ENCODE measurements at places on chromosomes 11 and 22.

DNA sequence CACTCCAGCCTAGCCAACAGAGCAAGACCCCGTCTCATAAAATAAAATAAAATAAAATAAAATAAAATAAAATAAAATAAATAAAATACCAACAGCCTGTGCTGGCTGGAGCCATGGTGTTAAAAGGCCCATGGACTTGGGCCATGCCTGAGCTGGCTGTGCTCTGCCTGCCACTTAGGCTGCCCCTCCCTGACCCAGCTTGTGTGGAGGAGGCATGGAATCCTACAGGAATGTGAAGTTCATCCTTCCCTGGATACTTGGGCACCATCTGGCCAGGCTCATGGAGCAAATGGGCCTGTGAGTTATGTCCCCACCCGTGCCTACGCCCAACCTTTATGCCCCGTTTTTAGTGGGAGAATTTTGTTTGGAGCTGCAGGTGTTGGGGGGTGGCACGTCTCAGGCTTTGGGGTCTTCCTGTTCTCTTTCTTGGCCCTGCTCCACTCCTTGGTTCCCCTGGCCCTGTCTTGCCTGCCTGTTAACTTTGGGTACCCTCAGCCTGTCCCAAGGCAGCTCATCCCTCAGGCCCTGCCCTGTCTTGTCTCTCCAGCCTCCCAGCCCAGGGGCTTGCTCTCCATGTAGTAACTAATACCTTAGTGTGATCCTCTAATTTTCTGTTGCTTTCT, 51.3 kb downstream of the BCR start:
- no peak for DNase-seq

GRCh38 chr11:111229604-111230003, 15.9 kb upstream of the POU2AF2 start:
- DNase-seq: no peak

- DNase-seq: no peak
Observed at GRCh38 chr11:83471831-83472727, 185.9 kb upstream of the CCDC90B start.

- peak; percentile 60 for DNase-seq
Observed at GRCh38 chr11:1873048-1873812, 18.5 kb downstream of the PRR33 start.

GRCh38 chr11:117815262-117815803, 9.2 kb downstream of the FXYD2 start:
- DNase-seq: no peak

GRCh38 chr11:92278791-92279433, 54.3 kb downstream of the FAT3 start:
- DNase-seq: no peak

- no peak for DNase-seq
Observed at GRCh38 chr11:1436468-1437039, 46.8 kb downstream of the BRSK2 start.

DNA sequence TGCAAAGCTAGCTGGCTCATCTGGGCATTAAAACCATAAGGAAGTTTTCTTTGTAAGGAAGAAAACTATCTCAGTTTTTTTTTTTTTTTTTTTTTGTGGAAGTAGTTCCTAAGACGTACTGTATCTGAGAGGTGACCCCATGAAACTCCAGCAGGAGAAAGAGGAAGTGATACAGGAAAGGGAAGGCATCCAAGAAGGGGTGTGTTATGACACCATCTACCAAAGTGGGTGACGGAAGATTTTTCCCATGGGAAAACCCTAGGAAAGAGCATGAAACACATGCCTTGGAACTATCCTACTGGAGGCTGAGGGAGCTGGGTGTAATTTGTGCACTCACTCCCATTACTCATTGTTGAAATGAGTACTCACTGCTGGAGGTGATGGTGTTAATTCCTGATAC, 63.8 kb upstream of the ARHGAP20 start:
- DNase-seq: peak; percentile 20

- no peak for DNase-seq
Observed at GRCh38 chr22:22887621-22888503, at the start of gene IGLL5. Gene IGLL5, plus strand, starts transcription at chr22:22887816. Its CDS starts 238 bp downstream, at chr22:22888054.

DNA sequence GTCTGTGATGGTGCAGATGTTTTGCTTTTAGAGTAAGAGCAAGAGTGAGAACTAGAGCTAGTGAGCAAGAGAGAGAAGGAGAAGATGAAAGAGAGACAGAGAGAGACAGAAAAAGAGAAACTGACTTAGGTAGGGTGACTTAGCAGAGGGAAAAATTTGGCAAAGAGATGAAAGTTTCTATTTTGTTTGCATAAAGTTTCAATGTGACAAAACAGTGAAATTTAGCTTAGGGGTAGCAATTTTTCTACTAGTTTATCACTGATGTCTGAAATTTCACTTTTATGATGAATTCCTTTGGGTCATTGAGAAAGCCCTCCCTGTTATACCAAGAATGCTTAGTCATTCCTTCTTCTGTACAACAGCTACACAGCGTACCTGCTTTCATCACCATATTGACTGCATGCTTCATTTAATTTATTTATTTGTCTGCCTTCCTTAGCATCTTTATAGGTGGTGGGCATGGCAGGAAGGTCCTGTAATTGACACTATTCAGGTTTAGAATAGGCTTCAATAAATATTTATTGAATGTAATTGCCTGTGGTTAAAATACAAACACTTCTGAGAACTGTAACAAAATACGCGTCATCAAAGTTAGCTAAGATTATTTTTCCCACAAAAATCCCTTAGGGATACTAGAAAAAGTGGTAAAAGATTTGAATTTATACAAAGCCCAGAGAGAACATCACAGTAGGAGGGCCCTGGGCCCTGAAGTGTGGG, 19.9 kb upstream of the CTSC start:
- peak; percentile 57 for DNase-seq

- DNase-seq: no peak
Observed at GRCh38 chr11:35747668-35748067, 85.1 kb downstream of the TRIM44 start.

DNA sequence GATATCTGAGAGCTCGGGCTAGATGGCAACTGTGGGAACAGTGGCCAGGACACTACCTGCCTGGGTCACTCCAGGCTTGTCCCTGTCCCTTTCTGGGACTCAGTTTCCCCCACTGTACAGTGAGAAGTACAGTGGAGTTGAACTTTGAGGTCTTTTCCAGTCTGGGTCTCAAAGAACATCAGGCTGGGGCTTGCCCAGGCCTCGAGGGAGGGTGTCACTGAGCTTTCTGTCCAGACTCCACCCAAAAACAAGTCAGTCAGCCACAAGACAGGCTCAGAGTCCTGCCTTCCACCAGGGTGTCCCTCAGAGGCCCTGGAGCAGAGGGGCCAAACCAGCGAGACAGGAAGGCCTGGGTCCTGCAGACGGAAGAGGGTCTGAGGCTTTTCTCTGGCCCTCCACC, 2.0 kb upstream of the PLA2G3 start:
- DNase-seq: no peak

- no peak for DNase-seq
Observed at GRCh38 chr11:122597511-122597910, 58.0 kb upstream of the UBASH3B start.

DNA sequence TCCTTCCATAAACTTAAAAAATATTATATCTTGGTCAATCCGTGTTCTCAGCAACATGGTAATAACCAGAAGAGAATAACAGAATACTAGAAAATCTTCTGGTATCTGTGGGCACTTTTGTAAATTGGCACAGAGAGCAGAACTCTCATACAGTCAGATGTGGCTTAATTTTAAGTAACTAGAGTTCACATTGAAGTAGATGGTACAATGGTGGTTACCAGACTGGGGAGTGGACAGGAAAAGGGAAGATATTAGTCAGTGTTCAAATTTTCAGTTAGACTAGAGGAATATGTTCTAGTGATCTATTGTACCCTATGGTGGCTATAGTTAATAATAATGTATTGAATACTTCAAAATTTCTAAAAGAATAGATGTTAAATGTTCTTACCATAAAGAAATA, 6.9 kb downstream of the OR52H1 start:
- no peak for DNase-seq

GRCh38 chr22:46613606-46614021, 6.6 kb upstream of the GRAMD4 start:
- DNase-seq: no peak

DNA sequence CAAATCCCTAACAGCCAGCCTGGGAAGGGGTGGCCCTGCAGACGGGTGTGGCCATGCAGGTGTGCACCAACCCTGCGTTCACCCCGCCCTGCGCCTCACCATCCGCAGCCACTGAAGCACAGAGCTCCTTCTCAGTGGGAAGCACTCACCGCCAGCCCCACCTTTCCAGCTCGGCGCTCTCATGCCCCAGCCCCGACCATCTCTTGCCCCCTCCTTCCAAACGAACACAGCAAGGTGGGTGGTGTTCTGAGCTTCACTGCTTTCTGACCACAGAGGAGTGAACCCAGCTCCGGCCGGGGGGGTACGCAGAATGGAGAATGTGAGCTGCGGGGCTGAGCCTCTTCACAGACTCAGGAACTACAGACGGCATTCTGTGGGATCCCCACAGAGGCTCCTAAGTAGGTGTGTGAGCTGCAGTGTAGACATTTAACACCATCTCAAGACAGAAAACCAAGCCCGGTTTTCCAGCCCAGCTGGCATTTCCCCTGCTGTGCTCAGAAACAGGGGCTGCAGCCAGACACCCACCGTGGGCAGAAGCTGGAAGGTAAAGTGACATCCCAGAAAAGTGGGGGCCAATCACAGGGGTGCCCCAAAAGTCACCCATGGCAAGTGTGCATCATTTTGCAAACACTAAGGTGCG, 88.4 kb upstream of the RTL6 start:
- no peak for DNase-seq

- DNase-seq: no peak
Observed at GRCh38 chr11:78870655-78871054, 296.0 kb upstream of the NARS2 start.

GRCh38 chr11:130721023-130721681, 195.1 kb downstream of the SNX19 start:
- no peak for DNase-seq

- no peak for DNase-seq
Observed at GRCh38 chr22:31998784-31999385, 44.2 kb upstream of the SLC5A1 start.

- DNase-seq: no peak
Observed at GRCh38 chr11:20723366-20723765, 54.0 kb downstream of the NELL1 start.

GRCh38 chr11:126375726-126376125, 20.2 kb downstream of the ST3GAL4 start:
- peak; percentile 80 for DNase-seq

DNA sequence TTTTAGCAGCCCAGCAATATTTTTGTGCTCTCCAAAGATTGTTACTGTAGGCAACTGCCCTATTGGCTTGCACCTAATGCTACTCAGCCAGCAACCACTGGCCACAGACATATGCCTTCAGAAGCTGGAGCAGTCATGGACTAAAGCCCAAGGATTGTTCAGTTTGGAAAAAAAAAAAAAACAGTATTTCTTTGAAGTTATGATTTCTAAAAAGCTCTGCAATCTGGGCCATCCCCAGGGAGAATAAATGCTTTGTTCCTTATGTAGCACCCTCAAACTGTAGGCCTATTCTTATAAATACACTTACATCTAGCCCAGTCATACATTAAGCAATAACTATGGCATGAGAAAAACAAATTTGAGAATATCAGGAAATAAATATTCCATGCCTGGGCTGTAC, 2190.5 kb upstream of the RAG2 start:
- DNase-seq: no peak

DNA sequence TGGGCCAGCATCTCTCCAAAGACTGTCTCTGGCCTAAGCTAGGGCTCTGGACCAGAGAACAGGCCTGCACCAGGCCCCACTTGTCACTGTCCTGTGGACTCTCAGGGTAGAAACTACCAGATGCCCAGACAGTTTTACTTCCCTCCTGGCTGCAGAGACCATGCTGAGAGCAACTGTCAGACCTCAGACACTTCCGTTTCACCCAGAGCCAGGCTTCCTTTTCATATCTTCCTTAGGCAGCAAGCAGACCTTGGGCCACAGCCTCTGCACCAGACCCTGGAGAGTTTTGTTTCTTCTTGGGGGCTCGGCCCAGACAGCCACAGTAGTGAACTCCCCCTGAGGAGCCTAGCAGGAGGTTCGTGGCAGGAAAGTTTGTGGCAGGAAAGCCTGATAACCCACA, 12.1 kb upstream of the FCHSD2 start:
- DNase-seq: no peak

DNA sequence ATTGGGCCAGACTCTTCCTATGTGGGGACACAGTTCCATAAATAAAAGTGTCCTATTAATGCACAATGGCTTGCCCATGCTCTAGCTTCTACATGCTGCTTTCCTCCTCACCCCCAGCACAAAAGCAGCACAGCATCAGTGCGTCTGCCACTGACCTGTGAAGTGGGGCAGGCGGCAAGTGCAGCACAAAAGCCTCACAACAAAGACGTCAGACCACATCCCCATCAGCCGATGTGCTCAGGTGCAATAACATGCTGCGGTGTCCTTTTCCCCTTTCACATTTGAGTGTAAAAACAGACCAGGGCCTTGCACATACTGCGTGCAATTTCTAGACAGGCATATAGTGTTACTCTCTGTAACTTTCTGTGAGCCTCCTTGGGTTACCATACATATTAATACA, 12.8 kb downstream of the DKK3 start:
- no peak for DNase-seq

GRCh38 chr11:134575504-134576230, 163.6 kb upstream of the B3GAT1 start:
- DNase-seq: no peak

GRCh38 chr22:28914201-28914600, 30.8 kb downstream of the ZNRF3 start:
- DNase-seq: no peak

DNA sequence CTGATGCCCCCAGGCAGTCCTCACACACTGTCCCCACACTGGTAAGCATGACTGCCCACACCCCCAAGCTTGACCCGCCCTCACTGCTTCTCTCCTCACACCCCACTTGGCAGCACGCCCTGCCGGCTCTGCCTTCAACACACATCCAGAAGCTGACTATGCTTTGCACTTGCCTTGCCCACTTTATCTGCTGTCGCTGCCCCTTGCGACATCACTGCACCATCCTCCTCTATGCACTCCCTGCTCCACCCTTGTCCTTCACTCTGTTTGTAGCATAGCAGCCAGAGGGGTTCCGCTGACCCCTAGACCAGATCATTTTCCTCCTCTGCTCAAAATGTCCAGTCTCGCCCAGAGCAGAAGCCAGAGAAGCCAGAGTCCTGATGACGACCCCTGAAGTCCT, 25.3 kb upstream of the SLC25A1 start:
- no peak for DNase-seq

- peak; percentile 75 for DNase-seq
Observed at GRCh38 chr22:45263463-45264269, 21.1 kb upstream of the UPK3A start.

DNA sequence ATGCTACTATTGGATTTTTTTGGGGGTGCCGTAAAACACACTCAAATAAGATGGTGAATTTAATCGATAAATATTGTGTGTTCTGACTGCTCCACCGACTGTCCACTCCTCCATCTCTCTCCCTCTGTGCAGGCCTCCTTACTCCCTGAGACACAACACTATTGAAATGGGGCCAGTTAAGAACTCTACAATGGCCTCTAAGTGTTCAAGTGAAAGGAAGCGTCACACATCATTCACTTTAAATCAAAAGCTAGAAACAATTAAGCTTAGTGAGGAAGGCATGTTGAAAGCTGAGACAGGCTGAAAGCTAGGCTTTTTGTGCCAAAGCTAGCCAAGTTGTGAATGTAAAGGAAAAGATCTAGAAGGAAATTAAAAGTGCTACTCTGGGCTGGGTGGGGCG, 156.7 kb downstream of the CTTN start:
- no peak for DNase-seq

All from MCF 10A (cell line).